NCI-H526 treated with DMSO at 0.1 percent for 48 hours (cell line): ENCODE measurements at places on chromosomes 5 and 9.
A peak's percentile ranks its signal among the peaks of the same experiment; 100 is the strongest.

DNA sequence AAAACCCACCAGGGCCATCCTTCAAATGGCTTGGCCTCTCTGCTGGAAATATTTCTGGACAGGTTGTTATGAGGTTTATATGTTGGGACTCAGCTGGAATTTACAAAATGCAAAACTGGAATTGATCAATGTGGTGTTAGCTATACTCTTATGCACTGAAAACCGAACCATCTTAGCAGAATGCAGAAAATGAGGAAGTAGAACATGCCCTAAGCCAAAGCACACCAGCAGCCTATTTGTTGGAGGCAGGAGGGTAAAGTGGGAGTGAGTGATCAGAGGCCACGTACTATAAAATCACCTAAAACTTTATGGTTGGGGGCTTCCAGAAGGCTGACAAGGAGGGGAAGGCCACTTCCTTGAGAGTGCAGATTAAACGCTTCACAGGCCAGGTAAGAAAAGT lies 63.6 kb upstream of the C5orf63 start:
- DNase-seq: no peak

DNA sequence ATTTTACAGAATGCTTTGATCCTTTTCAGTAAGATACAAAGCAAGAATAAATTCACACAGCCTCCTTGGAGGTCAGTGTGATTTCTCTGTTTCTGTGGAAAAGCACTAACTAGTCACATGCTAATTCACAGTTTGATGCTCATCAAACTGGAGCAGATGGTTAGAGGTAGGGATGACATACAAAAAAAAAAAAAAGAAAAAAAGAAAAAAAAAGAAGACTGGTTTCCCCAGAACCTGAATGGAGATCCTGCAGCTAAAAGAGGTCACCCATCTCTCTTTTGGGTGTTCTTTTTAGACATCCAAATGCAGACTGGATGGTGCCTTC lies 123.7 kb upstream of the ANKRD55 start:
- no peak for DNase-seq

GRCh38 chr9:133897675-133898074 lies 94.4 kb downstream of the VAV2 start:
- DNase-seq: no peak

DNA sequence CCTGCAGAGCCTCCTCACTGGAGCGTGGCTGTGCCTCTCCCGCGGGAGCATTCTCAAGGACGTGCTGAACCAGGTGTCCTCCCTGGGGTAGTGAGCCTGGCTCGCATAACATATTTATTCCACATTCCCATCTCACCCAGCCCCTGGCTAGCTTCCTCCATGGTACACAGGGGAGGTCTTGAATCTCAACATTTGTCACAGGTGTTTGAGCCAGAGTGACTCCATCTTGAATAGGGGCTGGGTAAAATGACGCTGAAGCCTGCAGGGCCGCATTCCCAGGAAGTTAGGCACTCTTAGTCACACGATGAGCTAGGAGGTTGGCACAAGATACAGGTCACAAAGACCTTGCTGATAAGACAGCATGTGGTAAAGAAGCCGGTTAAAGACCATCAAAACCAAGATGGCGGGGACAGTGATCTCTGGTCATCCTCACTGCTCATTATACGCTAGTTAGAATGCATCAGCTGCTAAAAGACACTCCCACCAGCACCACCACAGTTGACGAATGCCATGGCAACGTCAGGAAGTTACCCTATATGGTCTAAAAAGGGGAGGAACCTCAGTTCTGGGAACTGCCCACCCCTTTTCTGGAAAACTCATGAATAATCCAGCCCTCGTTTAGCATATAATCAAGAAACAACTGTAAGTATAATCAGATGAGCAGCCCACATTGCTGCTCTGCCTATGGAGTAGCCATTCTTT lies 273.8 kb upstream of the IRX4 start:
- DNase-seq: no peak

GRCh38 chr9:100505564-100506159 lies 32.7 kb downstream of the TMEFF1 start:
- no peak for DNase-seq

- no peak for DNase-seq
Measured at GRCh38 chr9:117414906-117415331, at the start of gene ASTN2. Gene ASTN2 (minus strand): TSS chr9:117415057. CDS start chr9:117414938, 119 bp downstream.

GRCh38 chr5:131357739-131358561 lies 94.1 kb downstream of the CDC42SE2 start:
- DNase-seq: no peak

- no peak for DNase-seq
Measured at GRCh38 chr5:111636736-111637135, 120.3 kb downstream of the NREP start.

- peak; percentile 55 for DNase-seq
Measured at GRCh38 chr9:33415501-33416038, 13.2 kb upstream of the AQP7 start.

GRCh38 chr5:9951865-9952516 lies 297.7 kb downstream of the ATPSCKMT start:
- no peak for DNase-seq

DNA sequence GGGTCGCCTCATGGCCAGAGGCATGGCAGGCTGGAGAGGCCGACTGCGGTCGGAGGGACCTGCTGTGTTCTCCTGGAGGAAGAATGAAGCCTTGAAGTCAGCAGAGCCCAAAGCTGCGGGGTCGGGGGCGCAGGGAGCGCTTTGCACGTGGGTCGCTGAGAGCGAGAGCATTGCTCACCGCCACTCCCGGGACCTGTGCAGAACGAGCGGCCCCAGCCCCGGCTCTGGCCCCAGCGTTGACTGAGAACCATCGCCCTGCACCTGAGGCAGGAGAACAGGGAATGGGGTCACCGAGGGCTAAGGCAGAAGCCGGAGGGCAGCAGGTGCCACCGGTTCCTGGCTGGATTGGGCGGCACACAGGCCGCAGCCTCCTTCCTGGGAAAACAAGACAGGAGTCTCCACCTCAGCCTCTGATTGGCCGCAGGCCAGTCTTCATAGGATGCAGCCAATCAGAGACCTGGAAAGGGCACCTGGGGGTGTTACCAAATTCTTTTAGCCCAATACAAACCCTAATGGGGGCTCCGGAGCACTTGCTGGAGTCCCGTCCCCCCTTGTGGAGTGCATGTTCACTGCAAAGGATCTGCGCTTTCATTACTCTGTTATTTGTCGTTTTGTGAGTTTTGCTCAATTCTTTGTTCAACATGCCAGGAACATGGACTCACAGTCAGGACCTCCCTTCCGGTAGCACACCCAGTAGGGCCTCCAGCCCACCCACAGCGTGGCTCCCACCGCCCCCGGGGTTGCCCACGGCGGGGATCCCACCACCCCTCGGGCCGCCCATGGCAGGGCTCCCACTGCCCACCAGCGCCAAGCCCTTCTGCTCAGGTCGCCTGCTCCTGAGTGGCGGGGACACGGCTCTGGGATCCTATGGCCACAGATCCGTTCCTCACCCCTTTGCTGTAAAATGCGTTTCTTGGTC lies 24.7 kb upstream of the SLC6A19 start:
- DNase-seq: no peak

GRCh38 chr5:123429221-123429954 lies 6.2 kb upstream of the CEP120 start:
- no peak for DNase-seq

GRCh38 chr5:116947691-116948528 lies 373.3 kb upstream of the SEMA6A start:
- DNase-seq: peak; percentile 21

GRCh38 chr5:50923768-50924494 lies 257.5 kb downstream of the PARP8 start:
- no peak for DNase-seq

DNA sequence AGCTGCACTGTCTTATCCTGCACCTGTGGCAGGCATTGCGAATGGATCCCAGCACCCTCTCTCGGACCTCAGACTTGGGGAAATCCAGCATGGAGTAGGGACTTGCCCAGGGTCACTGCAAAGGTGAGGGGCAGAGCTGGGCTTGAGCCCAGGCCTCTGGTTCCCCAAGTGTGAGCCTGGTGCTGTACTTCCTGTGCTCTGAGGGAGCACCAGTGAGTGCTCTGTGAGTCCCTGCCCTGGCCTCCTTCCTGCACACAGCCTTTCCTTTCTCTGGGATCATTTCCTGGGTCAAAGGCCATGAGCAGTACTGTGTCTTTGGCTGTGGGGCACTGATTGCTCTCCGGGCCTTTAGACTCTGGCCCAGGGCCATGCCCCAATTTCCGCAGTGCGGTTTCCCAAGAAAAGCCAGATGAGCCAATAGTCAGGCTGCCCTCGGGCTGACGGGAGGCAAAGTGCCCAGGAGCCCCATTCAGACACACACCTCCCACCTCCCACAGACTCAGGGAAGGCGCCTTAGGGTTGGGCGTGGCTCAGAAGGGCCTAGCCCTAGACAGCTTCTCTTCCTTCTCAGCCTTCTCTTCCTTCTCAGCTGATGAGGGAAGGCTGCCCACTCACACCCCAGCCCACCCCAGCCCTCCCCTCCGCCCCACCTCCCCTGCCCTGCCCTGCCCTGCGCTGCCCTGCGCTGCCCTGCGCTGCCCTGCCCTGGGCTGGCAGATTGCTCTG lies 23.3 kb upstream of the TRIM14 start:
- DNase-seq: no peak

DNA sequence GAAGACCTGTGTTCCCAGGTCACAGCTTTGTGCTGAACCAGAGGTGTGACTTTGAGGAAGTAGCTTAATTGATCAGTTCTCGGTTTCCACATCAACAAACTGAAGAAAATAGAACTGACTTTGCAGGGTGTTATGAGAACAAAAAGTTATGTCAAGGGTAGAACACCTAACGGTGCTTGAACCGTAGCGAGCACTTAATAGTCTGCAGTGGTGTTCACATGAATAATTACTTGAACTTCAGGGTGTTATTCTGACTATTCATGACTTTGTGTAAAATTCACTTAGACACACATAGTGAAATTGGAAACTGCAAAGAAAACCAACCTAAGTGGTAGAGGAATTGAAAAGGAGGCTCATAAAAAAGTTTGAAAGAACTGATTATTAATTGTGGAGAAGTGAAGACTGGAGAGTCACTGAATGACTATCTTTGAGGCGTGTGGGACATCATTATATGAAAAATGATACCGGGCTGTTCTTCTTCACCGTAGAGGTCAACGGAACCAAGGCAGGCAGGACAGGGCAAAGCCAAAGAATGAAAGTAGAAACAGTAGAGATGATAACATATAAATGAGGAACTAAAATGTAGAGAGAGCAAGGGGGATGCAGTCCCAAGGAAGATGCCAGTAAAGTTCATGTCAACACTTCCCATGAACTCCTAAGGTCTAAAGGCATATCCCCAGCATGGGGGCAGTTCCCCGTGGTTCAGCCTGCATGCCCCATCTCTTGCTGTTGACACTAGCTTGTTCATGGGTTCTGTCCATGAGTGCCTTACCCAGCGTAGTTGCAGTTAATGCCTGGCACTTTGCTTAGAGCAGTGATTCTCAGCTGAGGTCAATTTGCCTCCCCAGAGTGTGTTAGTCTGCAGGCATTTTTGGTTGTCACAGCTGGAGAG lies 118.7 kb downstream of the ZNF462 start:
- no peak for DNase-seq

DNA sequence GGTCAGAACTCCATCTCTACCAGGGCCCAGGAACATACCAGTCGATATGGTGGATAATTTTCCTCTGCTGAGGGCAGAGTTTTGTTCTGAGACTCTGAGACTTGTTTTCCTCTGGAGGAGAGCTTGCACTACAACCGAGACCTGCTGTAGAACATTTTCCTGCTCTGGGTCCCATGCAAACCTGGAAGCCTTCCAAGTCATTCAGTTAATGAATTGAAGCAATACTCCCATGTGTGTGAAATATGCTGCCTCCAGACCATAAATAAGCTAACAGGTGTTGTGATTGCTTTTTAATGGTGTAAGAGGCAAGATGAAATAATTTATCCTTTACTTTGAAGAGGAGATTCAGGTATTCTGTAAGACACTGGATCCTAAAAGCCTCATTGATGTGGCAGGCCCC lies 372.8 kb downstream of the TMEM167A start:
- no peak for DNase-seq

- DNase-seq: peak; percentile 9
Measured at GRCh38 chr9:105414947-105415661, 32.7 kb upstream of the FSD1L start.

DNA sequence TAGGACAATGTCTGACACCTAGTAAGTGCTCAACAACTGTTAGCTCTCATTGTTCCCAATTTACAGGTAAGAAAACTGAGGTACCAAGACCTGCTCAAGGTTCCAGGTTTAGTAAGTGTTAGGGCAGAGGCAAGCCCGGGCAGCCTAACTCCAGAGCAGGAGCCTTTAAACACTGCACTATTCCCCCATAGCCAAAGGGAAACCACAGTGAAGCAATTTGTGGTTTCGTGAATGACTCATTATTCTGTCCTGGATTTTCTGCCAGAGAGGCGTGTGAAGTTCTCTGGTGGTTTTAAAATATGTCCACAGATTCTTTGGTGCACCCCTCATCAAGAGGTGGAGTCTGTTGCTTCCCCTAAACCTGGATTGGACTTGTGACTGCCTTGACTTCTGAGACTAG lies 1.0 kb upstream of the MCC start:
- no peak for DNase-seq

DNA sequence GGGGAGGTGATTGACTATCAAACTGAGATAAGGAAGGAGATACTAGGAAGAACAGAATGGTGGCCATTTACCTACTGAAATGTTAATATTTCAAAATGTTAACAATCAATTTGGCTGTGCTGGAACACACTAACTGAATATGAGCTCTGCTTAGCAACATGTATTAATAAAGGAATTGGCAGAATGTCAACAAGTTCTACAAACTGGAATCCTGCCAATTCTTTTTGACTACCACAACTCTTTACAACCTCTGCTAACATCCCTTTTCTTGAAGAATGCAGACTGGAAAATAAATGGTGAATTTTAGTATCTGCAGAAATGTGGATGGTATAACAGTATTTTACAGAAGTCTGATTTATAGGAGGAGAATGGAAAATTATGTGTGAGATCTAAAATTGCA lies 446.4 kb downstream of the ISL1 start:
- DNase-seq: no peak

DNA sequence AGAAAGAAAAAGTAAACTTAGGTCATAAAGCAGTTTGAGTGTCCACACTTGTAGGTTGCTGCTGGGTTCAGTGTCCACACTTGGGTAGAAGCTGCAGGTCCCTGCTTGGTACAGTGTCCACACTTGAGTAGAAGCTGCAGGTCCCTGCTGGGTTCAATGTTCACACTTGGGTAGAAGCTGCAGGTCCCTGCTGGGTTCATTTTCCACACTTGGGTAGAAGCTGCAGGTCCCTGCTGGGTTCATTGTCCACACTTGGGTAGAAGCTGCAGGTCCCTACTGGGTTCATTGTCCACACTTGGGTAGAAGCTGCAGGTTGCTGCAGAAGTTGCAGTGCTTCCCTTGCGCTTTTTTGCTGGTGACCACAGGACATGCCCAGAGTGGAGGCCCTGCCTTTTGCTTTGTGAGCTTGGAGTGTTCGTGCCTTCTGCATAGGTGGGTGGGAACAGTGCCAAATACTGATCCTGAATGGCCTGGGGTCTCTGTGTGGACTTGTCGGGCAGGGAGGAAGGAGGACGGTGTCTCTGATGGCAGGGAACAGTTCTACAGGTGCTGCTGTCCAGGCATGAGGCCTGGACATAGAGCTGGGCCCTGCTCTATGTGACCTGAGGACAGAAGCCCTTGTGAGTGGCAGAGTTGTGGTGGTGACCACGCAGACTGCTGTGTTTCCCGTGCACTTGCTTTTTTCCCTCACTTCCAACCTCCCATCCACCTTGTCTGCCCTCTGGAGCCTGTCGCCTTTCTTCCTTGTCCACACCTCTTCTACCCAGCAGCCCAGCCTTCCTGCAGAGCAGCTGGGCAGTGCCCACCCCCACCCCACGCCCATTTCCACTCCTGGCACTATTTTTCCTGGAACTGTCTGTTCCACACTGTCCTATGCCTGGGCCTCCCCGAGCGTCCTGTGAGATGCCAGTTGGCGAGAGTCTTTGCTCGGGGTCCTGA lies 120.8 kb downstream of the EHMT1 start:
- no peak for DNase-seq

- no peak for DNase-seq
Measured at GRCh38 chr9:117178596-117179375, 236.1 kb downstream of the ASTN2 start.
